Endodermal cell (in vitro differentiated cells): ENCODE measurements at places on chromosomes 2 and 18. TPM values are rescaled to one million over a fixed set of nuclear protein-coding genes. Genes with fewer than 3 reads are reported as not detected.

The AGFG1 gene
- 54.4 to 92.0 TPM (median 90.4 TPM) in 3 replicates for total RNA-seq

The MAP3K2 gene
- 26.0 and 27.9 TPM in 2 replicates for total RNA-seq

The OSR1 gene
- 0.17 to 0.59 TPM in 2 of 3 replicates, not detected in the other for total RNA-seq

DNA sequence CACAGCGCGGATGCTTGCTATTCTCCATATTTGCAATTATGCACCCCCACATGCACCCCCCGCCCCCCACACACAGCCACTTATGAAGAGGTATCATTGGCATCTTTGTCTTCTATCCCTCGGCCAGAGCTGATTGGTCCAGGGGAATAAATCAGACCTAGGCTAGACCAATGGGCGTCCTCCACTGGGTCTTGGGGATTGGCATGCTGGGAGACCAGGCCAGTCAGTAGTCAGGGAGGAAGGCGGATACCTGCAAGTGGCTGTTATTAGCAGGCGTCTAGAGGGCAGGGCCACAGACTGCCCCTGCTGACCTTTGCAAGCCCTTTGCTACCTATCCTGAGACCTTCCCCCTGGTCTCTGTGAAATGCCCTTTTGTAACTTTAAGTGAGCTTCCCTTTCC is 30.0 kb downstream of the ATOH8 start:
- no peaks in the 10 kb centered on the region for H3K4me1 ChIP-seq
- no peak overlapping the region for H3K27ac ChIP-seq
- peak; percentile 73 for DNase-seq
- H3K4me3 ChIP-seq = no peak overlapping the region
- no peaks in the 10 kb centered on the region for H3K27me3 ChIP-seq

The EPB41L3 gene
- total RNA-seq = 37.7 to 55.7 TPM (median 49.3 TPM) in 3 replicates

The FAM161A gene
- total RNA-seq = 15.1 and 19.0 TPM in 2 replicates

DNA sequence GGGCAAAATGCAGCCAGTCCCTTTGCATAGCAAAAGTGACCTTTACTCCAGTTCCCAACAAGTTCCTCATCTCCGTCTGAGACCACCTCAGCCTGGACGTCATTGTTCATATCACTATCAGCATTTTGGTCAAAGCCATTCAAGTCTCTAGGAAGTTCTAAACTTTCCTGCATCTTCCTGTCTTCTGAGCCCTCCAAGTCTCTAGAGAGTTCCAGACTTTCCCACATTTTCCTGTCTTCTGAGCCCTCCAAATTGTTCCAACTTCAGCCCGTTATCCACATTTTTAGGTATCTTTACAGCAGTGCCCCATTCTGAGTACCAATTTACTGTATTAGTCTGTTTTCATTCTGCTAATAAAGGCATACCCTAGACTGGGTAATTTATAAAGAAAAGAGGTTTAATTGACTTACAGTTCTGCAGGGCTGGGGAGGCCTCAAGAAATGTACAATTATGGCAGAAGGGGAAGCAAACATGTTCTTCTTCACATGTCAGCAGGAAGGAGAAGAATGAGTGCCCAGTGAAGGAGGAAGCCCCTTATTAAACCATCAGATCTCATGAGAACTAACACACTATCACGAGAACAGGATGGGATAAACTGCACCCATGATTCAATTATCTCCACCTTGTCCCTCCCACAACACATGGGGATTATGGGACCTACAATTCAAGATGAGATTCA is 123.7 kb downstream of the MYCN start:
- no peak for DNase-seq
- H3K36me3 ChIP-seq = no peaks in the 10 kb centered on the region
- no peak overlapping the region for H3K4me3 ChIP-seq
- no peak overlapping the region for H3K27ac ChIP-seq

The CYBRD1 gene
- 4.7 to 5.1 TPM (median 4.9 TPM) in 3 replicates for total RNA-seq

The HNRNPLL gene
- 68.8 and 74.1 TPM in 2 replicates for total RNA-seq

The UGT1A3 gene
- total RNA-seq = not detected in 2 replicates

The DTNA gene
- total RNA-seq = 48.5 to 167 TPM (median 51.6 TPM) in 3 replicates

DNA sequence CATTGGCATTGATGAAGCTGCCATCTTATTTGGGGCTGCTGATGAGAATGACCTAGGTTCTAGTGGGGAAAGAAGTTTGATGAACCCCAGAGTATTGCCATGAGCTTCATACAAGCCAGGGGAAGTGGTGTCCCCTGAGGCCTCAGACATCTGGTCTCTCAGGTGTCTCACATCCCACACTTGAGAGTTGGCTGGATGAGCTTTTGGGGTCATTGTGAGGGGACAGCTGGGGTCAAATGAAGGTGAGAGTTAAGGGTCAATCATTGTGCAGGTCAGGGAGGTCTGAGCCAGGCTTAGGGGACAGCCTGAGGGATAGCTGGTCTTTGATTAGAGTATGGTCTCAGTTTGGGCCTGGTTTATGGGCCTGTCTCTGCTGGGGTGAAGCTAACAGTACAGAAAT is 336.5 kb downstream of the CYP26B1 start:
- no peak overlapping the region for H3K4me3 ChIP-seq
- no peaks in the 10 kb centered on the region for H3K27me3 ChIP-seq

GRCh38 chr2:73601780-73602179 is 40.4 kb downstream of the NAT8 start:
- H3K4me1 ChIP-seq = no peaks in the 10 kb centered on the region
- H3K27ac ChIP-seq = no peak overlapping the region
- no peaks in the 10 kb centered on the region for H3K27me3 ChIP-seq
- H3K4me3 ChIP-seq = no peak overlapping the region
- DNase-seq = no peak

The AQP12A gene
- not detected in 3 replicates for total RNA-seq

The TMEM150A gene
- 29.9 and 32.2 TPM in 2 replicates for total RNA-seq

DNA sequence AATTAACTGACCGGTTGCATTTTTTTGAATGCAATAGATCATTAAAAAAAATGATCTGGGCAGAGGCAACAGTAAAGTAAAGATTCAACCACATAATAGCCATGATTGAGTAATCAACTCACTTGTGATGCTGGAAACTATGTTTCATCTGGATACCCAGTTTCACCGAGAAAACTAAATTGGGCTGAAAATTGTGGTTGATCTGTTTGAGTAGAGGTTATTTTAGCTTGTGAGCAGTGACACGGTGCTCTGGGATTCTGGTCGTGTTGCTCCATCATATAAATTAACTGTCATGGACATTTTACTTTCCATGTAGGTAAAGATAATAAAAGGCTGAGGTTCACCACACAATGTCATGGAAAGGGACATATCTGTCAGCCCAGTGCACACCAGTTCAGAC is 58.7 kb downstream of the CD226 start:
- H3K4me1 ChIP-seq = no peaks in the 10 kb centered on the region
- no peak overlapping the region for H3K27ac ChIP-seq
- H3K36me3 ChIP-seq = no peaks in the 10 kb centered on the region
- H3K4me3 ChIP-seq = no peak overlapping the region
- no peak for DNase-seq
- H3K27me3 ChIP-seq = no peaks in the 10 kb centered on the region

The FMNL2 gene
- 42.4 and 49.4 TPM in 2 replicates for total RNA-seq

GRCh38 chr2:23828986-23829385 is 97.9 kb downstream of the ATAD2B start:
- H3K4me1 ChIP-seq = no peaks in the 10 kb centered on the region
- peaks cover 5% of the 10 kb centered on the region for H3K36me3 ChIP-seq
- H3K27me3 ChIP-seq = no peaks in the 10 kb centered on the region
- DNase-seq = no peak
- no peak overlapping the region for H3K27ac ChIP-seq

The INPP5D gene
- 0.66 to 1.4 TPM (median 1.2 TPM) in 3 replicates for total RNA-seq

DNA sequence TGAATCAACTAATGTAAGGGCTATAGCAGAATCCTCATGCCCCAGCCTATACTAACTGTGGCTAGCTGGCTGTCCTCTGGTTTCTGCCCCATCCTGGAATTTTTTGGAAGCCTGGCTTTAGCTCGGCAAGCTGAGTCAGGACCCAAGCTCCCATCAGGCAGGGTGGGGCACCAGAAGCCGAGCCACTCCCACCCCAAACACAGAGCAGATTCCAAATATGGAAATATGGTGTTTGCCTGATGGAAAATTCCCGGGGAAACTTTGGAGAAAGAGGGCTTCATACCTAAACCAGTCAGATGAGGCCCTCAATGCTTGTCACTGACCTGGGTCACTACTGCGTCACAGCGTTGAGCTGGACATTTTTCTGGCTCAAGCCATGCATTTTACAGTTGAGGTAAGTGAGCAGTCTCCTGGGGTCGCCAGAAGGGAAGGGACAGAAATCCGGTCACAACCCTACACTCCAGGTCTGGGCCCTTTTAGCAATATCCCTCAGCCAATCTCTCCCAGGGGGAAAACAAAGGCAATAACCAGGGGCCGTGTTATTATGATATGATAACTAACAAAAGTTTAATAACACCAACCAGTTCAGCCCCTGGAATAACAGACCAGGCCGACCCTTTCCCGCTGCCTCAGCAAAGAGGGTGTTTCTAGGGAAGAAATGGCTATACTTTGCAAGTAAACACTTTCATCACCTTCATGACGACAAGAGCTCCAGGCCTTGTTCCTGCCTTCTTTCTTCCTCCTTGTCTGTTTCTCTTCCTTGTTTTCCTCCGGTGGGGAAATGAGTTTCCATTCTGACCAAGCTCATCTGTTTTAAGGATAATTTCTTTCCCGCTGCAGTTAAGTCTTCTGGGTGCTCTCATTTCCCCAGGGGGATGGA is 37.7 kb downstream of the PSD4 start:
- no peak for DNase-seq
- peaks cover 7% of the 10 kb centered on the region for H3K27me3 ChIP-seq
- no peak overlapping the region for H3K27ac ChIP-seq
- no peak overlapping the region for H3K4me3 ChIP-seq
- no peaks in the 10 kb centered on the region for H3K4me1 ChIP-seq

DNA sequence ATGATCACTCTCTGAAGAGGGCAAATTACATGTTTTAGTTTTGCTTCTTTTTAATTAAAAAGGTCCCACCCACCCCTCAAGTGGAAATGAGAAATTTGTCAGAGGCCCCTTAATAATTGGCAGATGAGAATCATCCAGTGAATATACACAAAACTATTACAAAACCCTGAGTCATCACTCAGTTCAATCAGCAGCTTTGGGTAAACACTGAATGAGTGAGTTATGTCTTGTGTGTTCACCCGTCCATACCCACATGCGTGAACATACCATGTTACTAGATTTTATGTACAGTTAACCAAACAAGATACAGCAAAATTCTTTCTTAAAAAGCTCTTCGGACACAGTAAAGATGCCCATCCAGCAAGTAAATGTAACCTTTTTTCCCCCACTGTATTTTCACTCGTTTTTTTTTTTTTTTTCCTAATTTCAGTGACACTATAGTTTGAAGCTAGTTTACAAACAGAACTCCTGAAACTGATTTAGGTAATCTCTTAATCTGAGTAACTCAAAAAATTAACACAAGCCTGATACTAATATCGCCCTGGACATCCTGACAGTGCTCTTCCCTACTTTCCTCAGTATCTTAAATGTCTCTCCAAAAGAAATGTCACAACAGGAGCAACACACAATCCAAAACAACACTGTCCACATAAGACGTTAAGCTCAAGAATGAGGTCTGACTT is 1.4 kb downstream of the PSME4 start:
- peak overlapping the region; percentile 99 for H3K4me3 ChIP-seq
- no peaks in the 10 kb centered on the region for H3K27me3 ChIP-seq
